ENCODE measurements at places on chromosomes 1 and 21.

- no peak for DNase-seq
Measured at GRCh38 chr1:167752219-167752985, 30.6 kb downstream of the MPZL1 start.

DNA sequence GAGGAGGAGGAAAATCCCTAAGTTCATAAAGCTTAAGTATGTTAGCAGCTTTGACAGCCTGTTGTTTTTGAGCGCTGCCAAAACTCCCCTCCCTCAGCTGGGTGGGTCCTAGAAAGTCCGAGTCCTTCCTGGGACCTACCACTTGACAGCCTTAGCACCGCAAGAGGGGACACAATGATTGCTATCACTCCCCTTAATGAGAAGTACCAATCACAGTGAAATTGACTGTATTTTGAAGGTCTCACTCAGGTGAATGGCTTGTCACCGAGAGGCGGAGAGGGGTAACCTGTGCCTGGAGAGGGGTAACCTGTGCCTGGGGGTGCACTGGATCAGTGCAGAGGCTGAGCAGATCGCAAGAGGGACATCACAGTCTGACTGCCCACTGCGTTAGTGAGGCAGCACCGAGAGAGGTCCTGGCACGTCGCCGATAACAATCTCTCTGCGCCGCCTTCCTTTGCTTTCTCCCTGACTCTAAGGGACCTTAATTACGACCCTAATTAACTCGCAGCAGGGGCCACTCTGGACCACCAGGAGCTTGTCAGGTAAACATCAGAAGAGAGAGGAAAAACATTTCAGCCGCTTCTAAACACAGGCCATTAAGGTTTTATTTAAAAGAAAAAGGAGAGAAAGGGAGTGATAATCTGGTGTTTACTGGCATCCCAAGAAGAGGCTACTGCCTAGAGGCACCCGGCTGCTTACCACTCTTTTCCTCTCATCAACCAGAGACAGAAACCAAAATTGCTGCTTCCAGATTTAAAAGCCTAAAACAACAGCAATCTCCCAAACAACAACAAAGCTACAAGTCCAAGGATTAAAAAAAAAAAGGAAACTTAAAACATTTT is 25.7 kb upstream of the KCNK1 start:
- no peak for DNase-seq

- DNase-seq: no peak
Measured at GRCh38 chr1:169128562-169128961, 22.1 kb downstream of the ATP1B1 start.

DNA sequence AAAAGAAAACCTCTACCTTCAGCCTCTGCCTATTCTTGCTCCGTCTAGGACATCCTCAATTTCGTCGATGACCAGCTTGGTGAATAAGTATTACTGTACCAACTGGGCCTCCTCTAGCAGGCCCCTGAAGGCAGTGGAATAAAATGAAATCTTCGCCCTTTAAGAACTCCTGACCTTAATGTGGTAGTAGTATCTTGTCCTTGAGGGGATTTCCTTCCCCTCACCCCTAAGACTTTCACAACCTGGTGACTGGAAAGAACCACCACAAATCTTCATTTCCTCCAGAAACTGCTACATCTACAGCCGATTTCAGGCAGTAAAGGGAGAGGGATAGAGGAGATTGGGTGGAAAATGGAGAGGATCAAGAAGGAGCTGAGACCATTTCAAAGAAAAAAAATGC is 1.6 kb upstream of the HAX1 start:
- no peak for DNase-seq

- peak; percentile 48 for DNase-seq
Measured at GRCh38 chr1:184386312-184387068, at the start of gene C1orf21. TSS of gene C1orf21 (plus strand) at chr1:184387029. CDS start at chr1:184477510, 90,481 bp downstream.

DNA sequence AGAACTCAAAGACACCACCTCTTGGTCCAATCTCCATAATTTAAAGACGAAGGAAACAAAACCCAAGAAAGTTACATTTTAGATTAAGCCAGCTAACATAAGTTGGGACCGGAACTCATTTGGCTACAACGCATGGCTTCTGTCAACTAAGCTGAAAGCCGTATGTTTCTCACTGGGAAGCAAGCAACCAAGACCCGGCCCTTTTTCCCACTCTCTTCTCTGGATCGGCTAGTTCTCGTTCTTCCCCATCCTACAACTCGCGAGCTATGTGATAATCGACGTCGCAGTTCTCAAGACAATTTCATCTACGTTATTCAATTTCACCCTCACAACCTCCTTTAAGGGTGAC is 601 bp downstream of the CCT8 start:
- no peak for DNase-seq

GRCh38 chr1:116104667-116105066 is 6.5 kb upstream of the MAB21L3 start:
- no peak for DNase-seq

DNA sequence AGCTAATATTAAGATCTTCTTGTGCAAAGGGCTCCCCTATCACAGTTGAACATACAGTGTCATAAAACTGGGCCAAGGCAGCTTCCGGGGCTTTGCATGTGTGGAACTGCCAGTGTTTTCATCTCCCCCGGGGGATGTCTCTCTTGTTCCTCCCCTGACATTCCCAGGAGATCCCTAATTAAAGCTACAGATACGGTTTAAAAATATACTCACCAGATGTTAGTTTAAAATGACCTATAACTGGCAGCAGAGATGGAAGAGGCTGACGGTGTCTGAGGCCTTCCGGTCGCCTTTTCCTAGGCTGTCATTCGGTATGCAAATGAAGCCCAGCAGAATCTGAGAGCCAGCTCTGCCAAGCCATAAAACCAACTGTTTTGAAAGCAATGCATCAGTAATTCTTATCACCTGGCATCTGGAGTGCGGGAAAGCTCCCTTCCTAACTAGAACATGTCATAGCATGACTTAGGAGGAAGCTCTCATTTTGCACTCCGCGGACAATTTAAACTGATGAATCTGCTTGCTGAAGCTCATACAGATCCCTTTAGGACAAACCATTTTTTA is 436.5 kb upstream of the VAMP3 start:
- DNase-seq: no peak

DNA sequence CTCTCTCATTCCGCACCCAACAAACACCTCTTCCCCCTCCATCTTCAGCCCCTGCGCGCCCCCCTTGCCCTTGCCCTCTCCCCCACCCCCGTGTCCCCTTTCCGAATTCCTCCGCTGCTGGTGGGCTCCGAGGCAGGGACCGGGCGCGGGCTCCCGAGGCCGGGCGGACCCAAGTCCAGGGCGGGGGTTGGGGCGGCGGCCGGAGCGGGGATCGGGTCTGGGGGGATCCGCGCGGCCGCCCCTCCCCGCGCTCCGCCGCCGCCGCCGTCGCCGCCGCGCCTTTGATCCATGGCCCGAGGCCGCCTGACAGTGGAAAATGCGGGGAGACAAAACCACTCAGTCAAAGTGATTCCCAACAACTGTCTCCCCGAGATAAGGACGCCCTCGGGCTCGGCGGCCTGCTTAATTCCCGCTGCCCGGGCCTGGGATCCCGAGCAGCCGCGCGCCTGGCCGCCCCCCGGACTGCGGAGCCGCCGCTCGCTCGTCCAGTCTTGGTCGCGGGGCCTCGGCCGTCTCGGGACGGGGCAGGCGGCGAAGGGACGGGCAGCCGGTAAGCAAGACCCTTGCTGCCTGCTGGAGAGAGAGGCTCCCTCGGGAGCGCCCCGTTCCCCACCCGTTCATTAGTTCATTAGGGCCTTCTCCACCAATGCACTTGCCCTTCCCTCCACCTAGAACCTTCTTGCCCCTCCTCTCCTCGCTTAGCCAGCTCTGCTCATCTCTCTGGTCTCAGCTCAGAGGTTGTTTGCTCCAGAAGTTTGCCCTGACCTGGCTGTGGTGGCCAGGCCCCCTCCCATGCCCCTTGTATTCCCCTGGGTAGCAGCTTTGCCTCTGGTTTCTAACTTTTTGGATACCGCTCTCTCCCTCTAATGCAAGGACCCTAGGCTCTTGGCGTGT is 86.4 kb downstream of the PAX7 start:
- no peak for DNase-seq

All from stimulated activated CD4-positive, alpha-beta T cell treated with anti-CD3 and anti-CD28 coated beads, TNF-alpha, amount 100 ng/mL, for 4 hours (primary cell).